ENCODE measurements at places on chromosomes 1 and 21.

DNA sequence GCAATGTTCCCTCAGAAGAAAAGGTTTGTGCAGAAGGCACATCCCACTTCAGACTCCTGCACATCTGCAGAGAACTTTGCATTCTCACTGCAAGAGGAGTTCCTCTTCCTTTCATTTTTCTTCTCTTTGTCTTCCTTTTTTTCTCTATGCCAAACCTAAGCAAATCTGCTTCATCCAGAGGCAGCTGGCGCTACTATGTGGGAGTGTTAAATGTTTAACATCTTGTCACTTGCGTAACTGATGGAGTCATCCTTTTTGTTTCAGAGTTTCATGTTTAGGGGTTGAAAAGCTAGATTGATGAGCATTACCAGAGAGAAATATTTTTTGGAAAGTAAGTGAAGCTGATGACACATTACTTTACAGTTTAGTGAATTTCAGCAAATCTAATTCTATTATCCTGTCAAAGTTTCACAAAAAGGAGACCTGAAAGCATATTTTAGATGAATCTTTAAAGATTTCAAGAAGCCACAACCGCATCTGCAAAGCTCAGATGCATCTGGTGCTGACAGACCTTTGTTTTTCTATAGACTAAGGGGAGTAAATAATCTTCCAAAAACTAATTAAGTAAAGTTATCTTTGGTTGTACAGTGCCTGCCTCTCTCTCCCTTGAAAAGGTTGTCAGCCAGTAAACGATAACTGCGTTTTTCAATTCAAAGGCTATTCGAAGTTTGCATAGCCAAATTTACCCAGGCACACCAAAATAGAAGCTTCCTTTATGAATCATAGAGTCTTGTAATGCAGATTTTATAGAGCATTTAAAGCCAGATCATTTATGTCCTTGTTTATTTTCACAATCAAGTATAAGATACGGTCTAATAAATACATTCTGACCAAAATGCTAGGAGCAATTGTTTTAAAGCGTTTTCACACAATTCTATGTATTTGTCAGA is 1.2 kb upstream of the LRRC53 start:
- DNase-seq = no peak

DNA sequence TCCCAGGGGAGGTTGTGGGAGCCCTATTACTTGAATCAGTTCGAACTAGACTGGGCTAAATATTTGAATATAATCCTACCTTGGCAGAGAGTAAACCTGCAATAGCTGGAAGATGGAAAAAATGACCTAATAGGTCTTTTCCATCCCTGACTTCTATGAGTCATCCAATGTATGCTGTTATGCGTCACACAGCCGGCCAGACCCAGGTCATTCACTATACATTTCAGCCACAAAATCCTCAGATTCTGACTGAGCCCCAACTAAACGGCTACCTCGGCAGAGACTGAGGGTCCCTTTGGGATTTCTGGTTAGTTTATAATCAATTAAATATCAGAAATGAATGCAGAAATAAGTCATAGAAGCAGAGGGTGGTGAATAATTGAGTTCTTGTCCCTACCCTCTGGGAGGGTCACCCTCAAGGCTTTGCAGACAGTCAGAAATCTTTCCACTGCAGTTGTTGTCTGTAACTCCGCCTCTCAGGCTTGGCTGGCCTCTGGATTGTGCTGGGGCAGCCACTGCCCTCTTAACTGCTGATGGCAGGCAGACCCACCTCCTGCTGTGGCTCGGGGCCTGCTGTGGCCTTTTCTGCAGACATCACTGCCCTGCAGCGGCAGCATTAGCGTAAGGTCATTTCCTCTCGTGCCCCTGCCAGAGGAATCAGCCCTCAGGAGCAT is 240.5 kb downstream of the TGFB2 start:
- DNase-seq = no peak

GRCh38 chr1:226863446-226863845 is 7.0 kb upstream of the PSEN2 start:
- no peak for DNase-seq

DNA sequence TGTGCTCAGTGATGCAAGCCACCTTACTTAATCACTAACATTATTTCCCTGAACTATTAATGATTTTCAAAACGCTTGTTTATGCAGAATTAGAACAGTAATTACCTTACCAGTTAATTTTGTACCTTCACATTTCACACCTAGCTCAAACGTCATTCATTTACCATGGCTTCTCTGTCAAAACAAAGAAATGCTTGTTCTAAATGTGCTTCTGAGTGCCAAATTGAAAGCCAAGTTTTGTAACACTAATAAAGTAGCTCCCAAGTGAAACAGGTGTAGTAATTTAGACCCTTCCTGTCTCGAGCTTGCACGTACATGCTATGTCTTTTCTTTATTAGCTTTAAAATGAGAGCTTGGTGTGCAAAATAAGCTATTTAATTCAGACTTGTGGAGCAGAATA is 533.7 kb upstream of the PKN2 start:
- no peak for DNase-seq

DNA sequence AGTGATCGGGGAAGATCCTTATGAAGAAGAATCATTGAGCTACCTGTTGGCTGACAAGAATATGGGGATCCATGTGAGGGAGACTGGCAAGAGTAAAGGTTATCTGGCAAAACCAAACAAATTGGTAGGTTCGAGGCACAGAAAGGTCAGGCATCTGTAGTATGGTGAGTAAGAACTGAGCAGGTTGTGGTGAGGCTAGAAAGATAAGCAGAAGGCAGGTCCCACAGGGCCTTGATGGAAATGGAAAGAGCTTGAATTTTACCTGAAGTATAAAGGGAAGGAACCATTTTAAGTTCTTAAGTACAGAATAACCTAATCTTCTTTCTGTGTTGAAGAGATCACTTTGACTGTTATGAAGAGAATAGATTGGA is 11.1 kb downstream of the PTPRC start:
- no peak for DNase-seq

DNA sequence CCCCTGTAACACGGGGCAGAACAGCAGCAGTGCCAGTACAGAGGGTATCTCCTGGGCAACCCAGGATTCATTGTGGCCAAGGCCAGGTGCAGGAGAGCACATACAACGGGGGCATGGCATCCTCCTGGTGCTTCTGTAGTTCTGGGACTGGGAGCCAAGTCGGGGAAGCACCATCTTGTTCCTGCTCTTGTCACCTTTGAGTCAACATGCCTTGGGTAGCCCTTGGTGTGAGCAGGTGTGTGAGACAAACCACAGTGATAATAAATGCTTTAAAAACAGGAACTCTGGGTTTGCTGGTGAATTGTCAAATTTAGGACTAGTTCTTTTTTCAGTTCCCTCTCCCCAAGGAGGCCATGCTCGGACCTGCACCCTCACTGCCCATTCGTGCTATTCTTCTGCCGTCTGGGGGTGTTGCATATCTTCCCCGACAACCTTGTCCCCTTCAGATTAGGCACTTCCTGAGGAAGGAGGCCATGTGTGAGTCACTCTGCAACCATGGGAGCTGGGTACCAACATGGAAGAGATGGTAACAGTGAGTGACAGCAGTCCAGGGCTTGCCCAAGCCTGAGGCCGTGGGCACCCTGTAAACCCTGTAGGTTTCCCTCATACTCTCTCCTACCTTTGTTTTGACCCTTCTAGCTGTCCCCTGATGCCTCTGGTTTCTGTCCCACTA is 150.2 kb downstream of the GRIK3 start:
- DNase-seq = no peak

- no peak for DNase-seq
Measured at GRCh38 chr1:247270003-247270402, 14.1 kb downstream of the VN1R5 start.

DNA sequence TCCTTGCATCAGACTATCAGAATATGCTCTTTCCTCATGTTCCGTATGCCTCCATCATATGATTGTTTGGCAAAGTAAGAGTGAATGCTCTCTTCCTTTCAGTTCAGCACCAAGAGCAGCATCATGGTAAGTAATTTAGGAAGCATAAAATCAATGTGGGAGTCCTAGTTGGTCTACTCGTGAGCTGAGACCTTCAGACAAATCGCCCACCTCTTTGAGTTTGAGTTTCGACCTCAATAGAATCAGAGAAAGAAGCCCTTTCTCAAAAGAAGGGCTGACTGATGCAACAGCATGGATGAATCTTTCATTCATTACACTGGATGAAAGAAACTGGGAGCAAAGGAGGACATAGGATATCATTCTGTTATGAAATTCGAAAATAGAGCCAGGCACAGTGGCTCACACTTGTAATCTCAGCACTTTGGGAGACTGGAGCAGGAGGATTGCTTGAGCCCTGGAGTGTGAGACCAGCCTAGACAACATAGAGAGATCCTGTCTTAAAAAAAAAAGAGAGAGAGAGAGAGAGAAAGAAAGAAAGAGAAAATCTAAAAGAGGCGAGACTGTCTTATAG is 112.5 kb downstream of the ZC3H11B start:
- DNase-seq = no peak

- no peak for DNase-seq
Measured at GRCh38 chr1:79198832-79199231, 192.3 kb upstream of the ADGRL4 start.

DNA sequence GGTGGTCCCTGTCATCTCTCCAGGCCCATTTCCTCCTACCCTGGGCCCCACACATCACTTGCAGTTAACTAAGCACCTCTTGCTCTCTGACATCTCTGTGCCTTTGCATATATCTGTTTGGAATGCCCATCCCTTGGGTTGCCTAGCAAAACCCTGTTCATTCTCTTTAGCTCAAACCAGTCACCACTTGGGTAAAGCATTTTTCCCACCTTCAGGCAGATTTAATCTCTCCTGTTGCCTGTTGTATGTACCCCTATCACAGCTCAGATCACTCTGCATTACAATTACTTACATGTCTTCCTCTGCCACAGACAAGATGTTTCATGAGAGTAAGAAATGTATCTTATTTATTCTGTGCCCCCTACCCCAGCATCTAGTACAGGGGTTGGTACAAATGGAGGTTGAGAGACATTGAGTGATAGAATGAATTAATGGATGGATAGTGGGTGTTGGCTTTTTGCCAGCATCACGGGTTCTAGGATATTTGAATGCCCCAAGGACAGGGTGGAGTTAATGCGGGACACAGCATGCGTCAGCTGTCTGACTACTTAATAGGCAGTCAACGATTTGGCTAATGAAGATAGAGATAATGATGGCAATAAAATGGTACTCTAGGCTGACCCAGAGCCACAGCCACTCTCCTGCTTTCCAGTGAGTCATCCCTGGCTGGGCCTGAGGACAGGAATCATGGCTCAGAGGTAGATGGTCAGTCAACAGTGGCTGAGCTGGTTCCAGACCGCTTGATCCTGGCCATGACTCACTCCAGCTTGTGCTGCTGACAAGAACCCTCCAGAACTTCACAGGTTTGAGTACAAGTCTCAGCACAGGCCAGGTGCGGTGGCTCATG is 6.5 kb downstream of the NR0B2 start:
- DNase-seq = no peak

- no peak for DNase-seq
Measured at GRCh38 chr1:205244384-205244783, 16.6 kb downstream of the TMCC2 start.

DNA sequence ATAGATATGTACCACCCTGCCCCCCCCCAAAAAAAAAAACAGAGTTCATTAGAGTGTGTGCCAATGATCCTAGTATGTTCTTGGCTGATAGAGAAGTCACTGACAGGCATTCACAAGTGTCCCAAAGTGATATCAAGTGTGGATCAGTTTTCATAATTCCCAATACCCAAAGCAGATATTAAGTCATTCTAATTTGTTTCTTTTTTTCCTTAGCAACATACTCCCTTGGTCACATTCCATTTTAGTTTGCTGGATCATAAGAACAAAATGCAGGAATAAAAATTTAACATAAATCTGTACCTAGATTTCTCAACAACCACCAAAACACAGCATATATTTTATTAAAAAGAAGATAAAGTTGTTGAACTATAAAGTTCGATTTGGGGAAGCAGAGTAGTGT is 129.8 kb upstream of the PALMD start:
- no peak for DNase-seq

DNA sequence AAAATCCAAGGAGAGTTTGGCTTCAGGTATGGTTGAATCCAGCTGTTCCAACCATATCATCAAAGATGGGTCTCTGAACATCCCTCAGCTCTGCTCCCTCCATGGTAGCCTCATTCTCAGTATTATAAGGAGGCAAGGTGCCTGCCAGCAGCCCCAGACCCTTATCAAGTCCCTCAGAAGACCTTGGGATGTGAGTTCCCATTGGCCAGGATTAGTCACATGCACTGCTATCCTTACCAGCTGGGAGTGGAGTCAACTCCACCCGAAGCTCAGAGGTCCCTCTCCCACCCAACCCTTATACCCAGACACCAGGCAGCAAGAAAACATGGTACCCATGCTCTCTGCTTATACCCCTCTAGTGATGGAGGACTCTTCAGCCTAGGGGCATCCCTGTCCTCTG is 153.7 kb upstream of the ZBTB40 start:
- no peak for DNase-seq

DNA sequence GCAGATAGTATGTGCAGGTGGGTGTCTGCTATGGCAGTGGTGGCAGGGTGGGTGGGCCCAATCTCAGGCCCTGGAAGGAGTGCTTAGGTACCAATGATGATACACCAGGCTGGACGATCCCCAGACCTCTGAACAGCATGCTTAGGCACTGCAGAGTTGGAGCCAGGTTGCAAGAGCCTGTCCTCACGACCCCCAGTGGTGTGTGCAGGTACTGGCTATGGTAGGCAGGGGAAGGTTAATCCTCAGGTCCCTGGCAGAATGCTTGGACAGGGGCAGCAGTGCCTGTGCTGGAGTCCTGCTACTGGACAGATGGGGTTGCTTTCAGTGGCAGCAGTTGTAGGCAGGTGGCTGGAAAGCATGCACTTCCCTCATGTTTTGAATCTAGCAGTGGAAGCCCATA is 100.5 kb upstream of the NEK7 start:
- no peak for DNase-seq

GRCh38 chr21:25424634-25425033 is 182.6 kb downstream of the MRPL39 start:
- DNase-seq = no peak

DNA sequence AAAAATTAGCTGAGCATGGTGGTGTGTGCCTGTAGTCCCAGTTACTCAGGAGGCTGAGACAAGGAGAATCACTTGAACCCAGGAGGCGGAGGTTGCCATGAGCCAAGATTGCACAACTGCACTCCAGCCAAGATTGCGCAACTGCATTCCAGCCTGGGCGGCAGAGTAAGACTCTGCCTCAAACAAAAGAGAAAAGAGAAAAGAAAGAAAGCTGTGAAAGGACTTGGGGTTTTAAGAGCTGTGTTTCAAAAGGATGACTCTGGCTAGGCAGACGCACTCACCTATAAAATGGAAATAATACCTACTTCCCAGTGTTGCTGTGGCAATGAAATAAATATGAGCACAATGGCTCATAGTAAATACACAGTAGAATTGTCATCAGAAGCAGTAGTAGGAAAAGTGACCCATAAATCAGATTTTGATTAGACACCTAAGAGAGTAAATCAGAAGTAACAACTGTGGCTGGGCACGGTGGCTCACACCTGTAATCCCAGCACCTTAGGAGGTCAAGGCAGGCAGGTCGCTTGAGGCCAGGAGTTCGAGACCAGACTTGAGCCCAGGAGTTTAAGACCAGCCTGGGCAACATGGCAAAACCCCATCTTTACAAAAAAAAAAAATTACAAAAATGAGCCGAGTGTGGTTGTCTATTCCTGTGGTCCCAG is 45.9 kb upstream of the PUM1 start:
- DNase-seq = no peak
